LHCN-M2 (cell line): ENCODE measurements at places on chromosomes 3 and 15. TPM values are rescaled to one million over a fixed set of nuclear protein-coding genes. Genes with fewer than 3 reads are reported as not detected.

CHRM5 gene
- 0.06 TPM in 2 replicates for total RNA-seq

LRRC2 gene
- total RNA-seq = 0.32 and 0.86 TPM in 2 replicates

ZNF502 gene
- total RNA-seq = 2.5 and 4.3 TPM in 2 replicates

KBTBD8 gene
- 1.0 and 1.2 TPM in 2 replicates for total RNA-seq

WDR73 gene
- 15.5 and 17.3 TPM in 2 replicates for total RNA-seq

DNA sequence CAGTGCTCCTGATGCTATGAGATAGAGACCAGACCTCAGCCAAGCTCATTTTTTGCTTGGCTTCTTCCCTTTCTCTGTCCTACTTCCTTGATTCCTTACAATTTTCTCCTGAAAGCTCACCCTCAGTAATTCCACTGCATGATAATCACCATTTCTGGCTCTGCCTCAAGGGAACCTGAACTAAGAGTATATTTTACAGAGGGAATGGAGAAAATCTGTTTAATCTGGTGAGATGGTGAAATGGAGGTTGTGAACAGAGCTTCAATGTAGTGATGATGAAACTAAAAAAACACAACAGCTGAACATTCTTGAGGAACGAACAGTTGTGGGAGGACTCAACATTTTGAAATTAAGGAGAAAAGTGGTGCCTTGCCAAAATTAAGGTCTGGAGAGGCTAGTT is 16.3 kb downstream of the HHLA2 start:
- DNase-seq = peak; percentile 34

GRCh38 chr3:178084938-178085816 is 451.1 kb upstream of the KCNMB2 start:
- peak; percentile 89 for DNase-seq

DNA sequence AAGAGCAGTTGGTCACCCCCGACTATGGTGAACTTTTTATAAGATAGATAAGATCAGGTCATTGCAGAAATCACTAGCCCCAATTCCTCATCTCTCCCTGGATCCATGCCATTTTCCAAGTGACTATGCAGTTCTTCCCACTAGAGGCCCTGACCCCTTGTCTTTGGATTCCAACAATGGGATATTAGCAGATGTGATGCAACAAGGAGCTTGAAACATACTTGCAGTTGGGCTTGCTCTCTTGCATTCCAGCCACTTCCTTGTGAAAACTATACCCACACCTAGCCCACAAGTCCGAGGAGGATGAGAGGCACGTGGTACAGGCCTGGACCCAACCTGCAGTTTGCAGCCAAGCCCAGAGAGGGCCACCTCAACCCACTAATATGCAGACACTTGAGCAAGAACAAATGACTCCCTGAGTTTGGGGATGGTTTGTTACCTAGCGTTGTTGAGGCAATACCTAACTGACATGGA is 60.6 kb downstream of the SUCLG2 start:
- peak; percentile 66 for DNase-seq

DNA sequence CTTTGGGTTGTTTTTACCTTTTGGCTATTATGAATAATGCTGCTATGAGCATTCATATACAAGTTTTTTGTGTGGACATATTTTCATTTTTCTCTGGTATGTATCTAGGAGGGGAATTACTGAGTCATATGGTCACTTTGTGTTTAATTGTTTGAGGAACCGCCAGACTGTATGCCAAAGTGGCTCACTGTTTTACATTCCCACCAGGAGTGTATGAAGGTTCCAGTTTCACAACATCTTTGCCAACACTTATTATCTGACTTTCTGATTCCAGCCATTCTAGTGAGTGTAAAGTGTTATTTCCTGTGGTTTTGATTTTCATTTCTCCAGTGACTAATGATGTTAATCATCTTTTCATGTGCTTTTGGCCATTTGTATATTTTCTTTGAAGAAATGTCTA is 51.8 kb downstream of the CMTM7 start:
- peak; percentile 80 for DNase-seq

GRCh38 chr3:73203633-73204032 is 142.2 kb downstream of the EBLN2 start:
- DNase-seq = no peak

DNA sequence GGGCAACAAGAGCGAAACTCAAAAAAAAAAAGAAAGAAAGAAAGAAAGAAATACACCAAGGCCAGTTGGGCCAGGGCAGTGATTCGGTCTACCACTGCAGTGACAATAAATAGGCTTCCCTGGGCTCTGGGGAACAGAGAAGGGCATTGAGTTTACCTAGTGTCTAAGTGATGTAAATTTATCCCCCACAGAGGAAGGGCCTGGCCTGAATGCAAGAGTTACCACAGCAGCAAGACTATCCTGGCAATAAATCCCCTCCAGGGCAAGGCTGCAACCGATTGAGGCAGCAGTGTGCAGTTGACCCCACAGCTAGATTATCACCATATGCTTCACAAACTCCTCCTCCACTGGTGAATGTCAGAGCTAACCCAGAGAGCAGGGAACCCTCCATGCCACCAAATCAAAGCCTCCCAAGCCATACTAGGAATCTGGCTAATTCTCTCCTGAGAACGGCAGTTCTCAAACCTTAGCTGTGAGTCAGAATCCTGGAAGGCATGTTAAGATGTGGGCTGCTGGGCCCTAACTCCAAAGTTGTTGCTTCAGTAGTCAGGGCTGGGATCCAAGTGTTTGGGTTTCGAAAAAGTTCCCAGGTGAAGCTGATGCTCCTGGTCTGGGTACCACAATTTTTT is 64.3 kb upstream of the GATM start:
- no peak for DNase-seq

DNA sequence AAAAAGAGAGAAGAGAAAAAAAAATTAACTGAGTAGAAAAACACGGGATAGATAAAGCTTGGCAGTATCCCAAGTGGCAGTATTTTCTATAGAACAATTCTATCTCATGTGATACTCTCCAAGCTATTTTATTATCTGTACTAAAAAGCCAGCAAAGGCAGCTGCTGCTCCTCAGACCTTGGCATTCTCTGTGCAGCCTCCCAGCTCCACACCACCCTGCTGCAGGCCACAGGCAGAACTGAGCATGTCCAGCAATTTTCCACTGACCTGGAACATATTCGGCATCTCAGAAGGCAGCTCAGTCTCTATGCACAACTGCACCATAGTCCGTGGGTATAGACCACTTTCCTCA is 1161.4 kb downstream of the IGSF11 start:
- DNase-seq = no peak
